ENCODE measurements at places on chromosomes 2 and 18.
A peak's percentile ranks its signal among the peaks of the same experiment; 100 is the strongest.

DNA sequence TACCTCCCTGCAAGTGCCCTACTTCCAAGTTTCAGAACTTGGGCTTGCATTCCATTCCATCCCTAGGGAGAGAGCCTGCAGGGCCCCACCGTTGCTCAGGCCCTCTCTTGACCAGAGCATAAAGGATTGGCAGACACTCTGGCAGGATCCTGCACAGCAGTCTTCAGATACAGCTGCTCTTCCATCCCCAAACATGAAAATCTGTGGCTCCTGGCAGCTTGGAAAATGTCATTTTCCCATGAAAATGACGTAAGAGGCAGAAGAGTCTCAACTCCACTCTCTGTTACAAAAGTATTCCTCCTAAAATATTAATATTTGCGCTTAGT is 162.6 kb downstream of the GFPT1 start:
- DNase-seq, result no peak

GRCh38 chr2:128269990-128270671 is 48.5 kb downstream of the HS6ST1 start:
- no peak for DNase-seq

- peak; percentile 44 for DNase-seq
Observed at GRCh38 chr2:17851731-17852585, 26.5 kb upstream of the KCNS3 start.

DNA sequence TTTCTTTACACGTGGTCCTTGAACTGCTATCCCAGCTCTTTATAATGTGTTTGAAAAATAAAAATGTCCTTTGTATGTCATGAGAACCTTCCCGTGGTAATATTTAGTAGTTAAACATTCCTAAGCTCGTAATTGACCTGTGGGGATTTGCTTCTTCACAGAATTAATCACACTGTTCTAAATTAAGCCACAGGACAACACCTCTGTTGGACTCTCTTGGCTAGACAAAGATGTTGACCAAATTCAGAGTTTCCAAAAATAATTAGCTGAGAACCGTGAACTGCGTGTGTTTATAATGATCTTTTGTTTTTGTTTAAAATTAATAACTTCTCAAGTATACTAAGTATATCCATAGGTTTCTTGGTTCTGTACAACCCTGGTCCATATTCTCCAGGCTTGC is 146.1 kb downstream of the GBX2 start:
- DNase-seq, result no peak

DNA sequence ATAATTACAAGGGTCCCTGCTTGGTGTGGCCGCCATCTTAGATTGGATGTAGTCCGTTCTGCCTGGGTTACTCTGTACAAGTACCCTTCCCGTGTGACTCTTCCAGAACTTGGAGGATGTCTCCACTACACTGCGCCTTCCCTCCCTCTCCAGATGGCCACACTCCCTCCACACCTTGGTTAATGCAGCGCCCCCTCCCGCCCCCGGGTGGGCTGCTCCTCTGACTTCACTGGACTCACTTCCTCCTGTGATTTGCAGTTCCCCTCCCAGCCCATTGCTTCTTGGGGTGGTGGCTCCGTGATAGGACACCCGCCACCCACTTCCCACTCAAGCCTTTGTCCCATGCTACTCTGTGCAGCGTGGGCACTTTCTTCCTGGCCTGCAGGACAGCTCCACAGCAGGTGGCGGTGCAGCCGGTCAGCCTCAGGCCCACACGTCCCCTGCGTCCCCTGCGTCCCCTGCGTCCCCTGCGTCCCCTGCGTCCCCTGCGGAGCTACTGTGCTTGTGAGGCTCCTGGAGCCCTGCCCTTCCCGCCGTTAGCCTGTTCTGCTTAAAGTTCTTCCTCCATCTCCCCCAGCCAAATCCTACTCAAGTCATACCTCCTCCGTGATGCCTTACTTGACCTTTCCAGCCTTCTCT is 130.5 kb upstream of the SIX3 start:
- DNase-seq, result no peak

DNA sequence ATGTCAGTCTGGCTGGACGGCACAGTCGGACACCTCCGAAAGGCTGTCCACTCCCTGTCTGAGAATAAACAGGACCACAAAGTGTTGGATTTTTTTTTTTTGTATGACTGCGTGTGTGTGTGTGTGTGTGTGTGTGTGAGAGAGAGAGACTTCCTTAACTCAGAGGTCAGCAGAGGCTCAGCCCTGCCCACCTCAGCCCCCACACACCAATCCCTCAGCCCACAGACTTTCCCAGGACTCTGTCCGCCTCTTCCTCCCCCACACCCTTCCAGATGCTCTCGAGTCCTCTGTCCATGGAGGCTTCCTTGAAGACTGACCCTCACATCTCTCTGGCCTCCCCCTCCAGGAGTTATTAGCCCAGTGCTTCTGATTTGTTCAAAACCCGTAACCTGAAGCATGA is 147.3 kb downstream of the BCL11A start:
- no peak for DNase-seq

DNA sequence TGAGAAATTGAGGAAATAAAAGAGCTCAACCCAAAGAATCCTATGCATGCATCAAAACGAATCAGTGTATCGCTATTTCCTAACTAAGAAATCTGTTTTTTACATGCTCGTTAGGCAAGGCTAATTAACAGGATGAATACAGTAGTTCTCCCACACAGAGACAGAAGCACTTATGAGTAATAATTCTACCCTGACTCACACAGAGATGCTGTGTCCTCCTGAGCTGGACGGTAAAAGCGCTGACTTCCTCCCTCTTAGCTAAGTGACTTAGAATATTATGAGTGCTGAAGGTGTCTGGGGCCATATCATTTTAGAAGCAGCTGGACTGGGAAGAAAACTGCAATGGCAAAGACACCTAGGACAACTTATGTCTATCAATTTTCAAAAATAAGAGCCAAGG is 18.5 kb downstream of the PLEKHM3 start:
- no peak for DNase-seq

- DNase-seq, result no peak
Observed at GRCh38 chr2:240419723-240420122, 15.7 kb upstream of the GPC1 start.

GRCh38 chr2:28636491-28636890 is 115.1 kb upstream of the PPP1CB start:
- no peak for DNase-seq

DNA sequence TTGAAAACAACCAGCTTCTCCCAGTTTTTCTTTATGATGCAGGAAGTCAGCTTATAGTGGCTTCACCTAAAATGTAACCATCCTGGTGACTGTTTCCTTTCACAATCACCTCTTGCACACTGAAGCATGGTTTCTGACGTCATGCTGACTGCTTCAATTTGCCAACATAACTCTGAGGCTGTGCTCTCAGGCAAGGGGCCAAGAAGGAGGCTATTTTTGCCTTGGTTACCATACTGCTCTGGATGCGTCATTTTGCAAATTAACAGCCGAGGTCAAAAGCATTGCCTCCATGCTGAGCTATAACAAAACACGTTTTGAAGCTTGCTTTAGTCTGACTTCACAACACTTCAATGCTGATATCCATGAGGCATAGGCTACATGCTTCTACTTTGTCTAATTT is 397.8 kb downstream of the METTL4 start:
- no peak for DNase-seq

DNA sequence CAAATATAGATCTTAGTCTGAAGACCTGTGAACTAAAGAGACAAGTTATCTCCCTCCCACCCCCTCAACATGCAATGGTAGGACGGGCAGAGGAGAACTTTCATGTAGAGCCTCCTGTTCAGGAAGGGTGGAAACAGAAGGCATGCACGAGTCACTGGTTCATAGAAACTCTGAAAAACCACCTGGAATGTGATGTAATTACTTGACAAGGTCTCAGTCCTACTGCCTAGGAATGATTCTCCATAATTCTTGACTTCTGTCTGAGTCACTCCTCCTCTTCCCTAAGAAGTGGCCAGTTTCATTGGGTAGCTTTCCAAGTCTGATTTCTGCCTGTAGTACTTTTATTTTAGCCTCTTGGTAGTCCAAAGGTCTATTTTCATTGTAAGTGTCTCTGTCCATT is 277.3 kb downstream of the PTPRM start:
- DNase-seq, result no peak

GRCh38 chr18:54551590-54551989 is 39.5 kb upstream of the DYNAP start:
- no peak for DNase-seq

GRCh38 chr2:197878792-197879191 is 74.4 kb downstream of the PLCL1 start:
- no peak for DNase-seq

- DNase-seq, result no peak
Observed at GRCh38 chr18:56740645-56741044, 89.5 kb downstream of the WDR7 start.

DNA sequence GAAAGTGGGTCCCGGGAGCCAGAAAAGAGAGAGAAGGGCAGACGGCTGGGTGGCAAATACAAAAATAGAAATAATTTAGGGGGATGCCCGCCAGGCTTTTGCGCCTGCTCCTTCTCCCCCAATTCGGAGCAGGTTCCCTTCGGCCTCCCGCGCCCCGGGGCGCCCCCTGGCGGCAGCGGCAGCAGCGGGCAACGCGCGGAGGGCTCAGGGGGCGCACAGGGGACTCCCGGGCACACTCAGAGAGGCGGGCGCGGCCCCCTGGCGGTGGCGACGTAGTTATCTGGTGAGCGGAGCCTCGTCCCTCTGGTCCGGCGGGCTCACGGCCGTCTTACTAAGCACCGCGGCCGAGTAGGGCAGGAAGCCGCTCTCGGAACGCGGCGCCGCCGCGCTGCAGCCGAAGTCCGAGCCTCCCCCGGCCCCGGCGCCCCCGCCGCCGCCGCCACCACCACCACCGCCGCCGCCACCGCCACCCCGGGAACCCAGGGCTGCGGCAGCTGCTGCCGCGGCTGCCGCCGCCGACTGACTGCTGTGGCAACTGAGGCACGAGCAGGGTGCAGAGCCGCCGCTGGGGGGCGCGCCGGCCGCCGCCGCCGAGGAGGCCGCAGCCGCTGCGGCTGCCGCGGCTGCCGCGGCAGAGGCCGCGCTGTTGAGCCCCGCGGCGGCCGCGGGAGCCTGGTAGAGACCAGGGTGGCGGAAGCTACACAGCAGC is 3.8 kb downstream of the EVX2 start:
- DNase-seq, result peak; percentile 46

GRCh38 chr2:65161551-65162100 is 31.7 kb upstream of the RAB1A start:
- DNase-seq, result no peak

DNA sequence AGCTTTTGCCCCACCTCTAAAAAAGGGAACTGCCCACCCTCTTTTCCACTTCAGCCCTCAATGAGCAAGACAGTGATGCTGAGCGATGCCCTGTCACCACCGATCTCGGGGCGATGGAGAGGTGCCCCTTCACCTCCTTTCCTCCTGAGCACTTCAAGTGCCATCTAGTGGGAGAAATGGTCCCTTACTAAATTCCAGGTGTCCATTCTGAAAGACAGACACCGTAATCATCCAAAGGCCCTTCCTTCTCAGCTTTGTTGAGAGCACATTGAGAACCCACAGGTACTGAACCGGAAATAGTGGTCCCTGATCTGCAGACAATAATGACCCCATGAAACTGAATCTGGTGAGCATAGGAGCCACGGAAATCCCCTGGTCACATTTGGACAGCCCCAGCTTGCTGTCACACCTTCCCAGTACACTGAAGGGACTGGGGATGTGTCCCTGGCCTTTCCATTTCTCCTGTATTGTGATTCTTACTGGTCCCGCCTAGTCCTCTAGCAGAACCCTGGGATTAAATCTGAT is 38.5 kb downstream of the KCTD18 start:
- DNase-seq, result peak; percentile 47

- DNase-seq, result no peak
Observed at GRCh38 chr2:111927723-111928122, 29.3 kb downstream of the MERTK start.

DNA sequence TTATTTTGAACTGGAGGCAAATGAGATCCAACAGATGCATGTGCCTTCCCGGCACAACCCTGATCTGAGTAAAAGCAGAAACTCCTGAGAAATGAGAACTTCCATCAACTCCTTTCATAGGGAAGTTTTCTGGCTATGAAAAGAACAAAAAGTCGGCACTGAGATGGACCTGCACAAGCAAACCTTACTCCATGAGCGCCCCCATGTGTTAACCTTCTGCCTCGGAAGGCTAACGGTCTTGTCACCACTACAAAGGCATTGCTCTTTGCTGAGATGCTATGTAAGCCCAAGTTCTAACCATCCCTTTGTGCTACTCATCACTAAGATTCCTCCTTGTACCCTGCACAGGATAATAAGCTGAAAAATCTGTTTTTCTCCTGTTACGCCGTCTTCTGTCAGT is 57.3 kb upstream of the SULT1C3 start:
- DNase-seq, result peak; percentile 20

DNA sequence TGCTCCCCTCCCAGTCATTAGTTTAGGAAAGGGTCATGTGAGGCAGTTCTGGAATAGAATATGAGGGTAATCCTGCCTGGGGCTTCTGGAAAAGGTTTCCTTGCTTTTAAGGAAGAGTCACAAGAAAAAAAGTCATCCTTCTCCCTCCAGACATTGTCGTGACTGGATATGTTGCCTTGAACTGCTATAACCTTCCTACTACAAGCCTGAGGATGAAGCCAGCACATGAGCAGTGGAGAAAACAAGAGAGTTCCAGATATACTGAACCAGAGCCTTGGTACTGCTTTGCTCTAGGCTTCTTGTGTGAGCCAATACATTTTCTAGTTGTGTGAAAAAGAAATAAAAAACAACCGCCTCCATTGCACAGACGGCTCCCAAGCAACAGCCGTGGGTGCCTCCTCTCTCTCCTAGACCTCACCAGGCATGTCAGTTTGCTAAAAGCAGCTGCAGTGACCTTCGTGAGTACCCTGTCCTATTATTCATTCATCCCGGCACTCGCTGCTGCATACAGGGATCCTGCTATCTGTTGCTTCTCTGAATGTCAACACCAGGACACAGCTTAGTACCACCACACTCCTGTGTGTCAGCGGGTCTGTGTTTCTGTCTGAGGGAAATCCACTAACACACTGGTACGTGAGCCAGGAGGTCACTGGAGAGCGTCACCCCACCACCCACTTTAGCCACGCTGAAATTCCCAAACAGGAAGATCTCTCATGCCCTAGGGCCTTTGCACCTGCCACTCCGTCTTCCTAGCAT is 186.7 kb downstream of the KLHL29 start:
- DNase-seq, result no peak

- no peak for DNase-seq
Observed at GRCh38 chr2:229133155-229133772, 137.8 kb downstream of the PID1 start.

- DNase-seq, result no peak
Observed at GRCh38 chr18:37521510-37522465, 43.8 kb downstream of the CELF4 start.

DNA sequence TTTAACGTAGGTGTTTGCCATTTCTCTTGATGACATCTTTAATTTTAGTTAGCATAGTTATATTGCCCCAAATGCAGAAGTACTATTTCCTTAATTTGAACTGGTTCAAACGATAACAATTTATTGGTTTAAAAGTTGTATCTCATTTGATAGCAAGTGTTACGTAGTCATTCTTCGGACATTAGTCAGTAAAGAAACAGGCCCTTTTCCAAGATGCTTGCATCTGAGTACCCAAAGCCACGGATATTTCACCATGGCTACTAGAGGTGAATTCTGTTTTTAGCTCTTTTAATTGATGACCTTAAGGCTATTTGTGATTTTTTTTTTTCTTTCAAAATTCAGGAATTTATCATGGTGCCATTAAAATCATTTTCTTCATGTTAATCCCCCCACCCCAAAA is 32.1 kb downstream of the GLS start:
- no peak for DNase-seq
